Urothelium cell line (cell line): ENCODE measurements at places on chromosomes 12 and 14.

DNA sequence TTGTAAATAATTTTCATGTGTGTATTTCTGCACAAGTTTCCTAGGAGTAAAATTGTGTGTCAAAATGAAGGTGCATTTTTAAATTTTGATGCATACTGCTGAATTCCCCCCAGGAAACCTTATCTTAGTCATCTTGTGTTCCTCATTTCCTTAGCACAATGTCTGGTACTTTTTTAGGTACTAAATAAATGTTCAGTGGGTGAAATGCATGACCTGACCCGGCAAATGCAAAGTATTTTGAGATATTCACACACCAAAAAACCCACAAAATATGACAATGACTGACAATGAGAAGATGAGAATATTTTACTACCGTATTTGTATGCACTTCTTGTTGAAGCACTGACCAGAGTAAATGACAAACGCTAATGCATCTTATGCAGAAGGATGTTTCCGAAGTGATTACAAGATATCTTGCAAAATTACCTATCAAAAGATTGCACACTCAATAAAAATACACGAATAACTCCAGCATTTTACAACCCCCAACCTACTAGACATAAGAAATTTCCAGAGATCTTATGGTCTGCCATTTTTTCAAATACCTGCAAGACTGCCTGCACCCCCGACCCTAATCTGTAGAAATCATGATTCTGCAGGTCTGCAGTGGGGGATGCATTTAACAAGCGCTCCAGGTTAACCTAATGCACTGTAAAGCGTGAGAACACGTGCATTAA is 895 bp upstream of the PRKAB1 start:
- no peak for DNase-seq

DNA sequence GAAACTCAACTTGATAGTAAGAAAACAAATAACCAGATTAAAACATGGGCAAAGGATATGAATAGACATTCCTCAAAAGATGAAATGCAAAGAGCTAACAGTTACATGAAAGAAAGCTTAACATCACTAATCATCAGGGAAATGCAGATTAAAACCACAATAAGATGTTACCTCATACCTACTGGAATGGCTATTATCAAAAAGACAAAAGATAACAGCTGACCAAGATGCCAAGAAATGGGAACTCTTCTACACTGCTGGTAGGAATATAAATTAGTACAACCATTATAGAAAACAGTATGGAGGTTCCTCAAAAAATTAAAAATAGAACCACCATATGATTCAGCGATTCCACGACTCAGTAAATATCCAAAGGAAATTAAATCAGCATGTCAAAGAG is 18.8 kb downstream of the KCNH5 start:
- DNase-seq = no peak

GRCh38 chr14:54700717-54701116 is 133.8 kb downstream of the SAMD4A start:
- no peak for DNase-seq

DNA sequence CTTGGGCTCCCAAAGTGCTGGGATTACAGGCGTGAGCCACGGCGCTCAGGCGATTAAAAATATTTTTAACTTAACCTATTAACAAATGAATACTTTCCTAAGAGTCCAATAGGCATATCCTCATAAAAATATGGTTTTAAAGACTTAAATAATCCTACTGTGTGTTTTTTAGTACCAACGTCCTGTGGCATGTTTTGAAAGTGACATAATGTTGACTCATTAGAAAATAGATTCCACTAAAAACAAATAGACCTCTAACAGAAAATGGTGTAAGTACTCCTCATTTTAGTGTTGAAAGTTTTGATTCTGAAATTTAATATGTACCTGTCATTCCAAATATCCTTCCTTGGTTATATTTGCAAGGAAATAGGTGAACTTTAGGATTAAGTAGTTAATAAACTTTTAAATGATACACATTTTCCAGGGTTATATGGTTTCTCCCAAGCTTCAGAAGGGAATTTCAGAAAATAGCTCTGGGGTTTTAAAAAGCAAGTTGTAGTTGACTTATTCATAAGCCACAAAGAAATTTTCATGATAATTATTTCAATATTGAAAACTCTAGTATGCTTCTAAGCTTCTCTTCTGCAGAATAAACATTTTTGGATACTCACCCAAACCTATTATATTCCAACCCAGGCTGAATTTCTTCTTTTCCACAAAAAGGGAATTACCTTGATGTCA is 12.1 kb upstream of the LUM start:
- no peak for DNase-seq

DNA sequence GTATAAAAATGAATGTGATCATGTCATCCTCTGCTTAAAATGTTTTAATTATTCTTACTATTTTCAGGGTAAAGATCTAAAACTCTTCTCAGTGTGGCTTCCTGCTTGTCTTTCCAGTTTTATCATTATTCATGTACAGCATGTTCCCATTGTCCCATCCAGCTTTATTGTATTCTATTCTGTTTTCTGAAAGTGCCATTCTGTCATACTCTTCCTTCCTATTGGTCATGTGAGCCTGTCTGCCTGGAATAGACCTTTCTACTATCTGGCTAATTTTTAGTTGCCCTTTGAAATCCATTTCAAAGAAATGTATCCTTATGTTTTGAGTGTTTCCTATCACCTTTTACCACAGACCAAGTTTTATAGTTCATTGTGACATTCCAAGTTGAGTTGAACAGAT is 34.9 kb downstream of the PALS1 start:
- DNase-seq = no peak

DNA sequence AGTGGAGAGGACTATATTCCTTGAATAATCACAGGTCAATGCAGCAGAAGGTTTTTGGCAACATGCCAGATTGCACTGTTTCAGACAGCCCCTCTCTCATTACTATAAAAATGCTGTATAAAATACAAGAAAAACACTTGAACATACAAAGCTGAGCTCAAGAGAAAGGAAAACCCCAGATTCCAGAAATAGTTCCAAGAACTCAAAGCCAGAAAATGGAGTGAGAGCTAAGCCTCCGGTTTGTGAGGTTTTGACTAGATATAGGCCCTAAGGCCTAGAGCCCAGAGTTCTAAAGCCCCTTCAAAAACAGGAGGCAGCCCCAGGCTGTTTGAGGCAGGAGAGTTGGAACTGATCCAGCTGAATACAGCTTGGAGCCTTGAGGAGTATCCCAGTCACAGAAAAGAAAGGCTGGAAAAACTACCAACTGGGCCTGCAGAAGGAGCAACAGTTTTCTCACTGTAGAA is 29.4 kb upstream of the ACTN1 start:
- no peak for DNase-seq

DNA sequence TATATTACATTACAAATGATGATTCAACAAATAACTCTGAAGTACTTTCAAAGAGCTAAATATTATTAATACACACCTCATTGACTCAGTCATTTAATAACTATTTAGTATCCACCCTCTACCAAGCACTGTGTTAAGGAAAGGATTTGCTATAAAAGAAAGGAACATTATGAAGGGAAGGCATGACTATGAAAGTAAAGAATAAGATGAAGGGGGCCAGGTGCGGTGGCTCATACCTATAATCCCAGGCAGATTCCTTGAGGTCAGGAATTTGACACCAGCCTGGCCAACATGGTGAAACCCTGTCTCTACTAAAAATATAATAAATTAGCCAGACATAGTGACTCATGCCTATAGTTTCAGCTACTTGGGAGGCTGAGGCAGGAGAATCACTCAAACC is 107.9 kb downstream of the PLCZ1 start:
- DNase-seq = no peak

- no peak for DNase-seq
Observed at GRCh38 chr14:24262821-24263733, at the start of gene TGM1. TSS of gene TGM1 (minus strand) at chr14:24263177. CDS start at chr14:24262352, 825 bp downstream.

DNA sequence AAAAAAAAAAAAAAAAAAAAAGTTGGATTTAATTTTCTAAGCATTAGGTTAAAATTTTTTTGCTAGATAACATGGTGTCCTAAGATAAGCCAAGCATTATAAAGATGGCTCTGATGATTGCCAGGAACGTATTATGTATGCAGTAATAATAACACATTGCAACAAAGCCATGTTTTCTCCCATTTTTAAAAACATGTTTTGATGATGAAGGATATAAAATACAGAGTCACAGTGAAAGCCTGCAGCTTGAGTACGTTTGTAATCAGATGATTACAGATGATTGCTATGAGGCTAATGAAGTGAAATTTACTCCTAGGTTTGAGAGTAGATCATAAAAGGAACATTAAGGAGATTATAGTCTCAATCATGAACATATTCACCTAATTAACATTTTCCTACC is 13.3 kb upstream of the WDR89 start:
- DNase-seq = no peak

- peak; percentile 4 for DNase-seq
Observed at GRCh38 chr12:92136965-92137721, 8.5 kb downstream of the BTG1 start.

- no peak for DNase-seq
Observed at GRCh38 chr12:14326699-14327098, 38.8 kb upstream of the ATF7IP start.

DNA sequence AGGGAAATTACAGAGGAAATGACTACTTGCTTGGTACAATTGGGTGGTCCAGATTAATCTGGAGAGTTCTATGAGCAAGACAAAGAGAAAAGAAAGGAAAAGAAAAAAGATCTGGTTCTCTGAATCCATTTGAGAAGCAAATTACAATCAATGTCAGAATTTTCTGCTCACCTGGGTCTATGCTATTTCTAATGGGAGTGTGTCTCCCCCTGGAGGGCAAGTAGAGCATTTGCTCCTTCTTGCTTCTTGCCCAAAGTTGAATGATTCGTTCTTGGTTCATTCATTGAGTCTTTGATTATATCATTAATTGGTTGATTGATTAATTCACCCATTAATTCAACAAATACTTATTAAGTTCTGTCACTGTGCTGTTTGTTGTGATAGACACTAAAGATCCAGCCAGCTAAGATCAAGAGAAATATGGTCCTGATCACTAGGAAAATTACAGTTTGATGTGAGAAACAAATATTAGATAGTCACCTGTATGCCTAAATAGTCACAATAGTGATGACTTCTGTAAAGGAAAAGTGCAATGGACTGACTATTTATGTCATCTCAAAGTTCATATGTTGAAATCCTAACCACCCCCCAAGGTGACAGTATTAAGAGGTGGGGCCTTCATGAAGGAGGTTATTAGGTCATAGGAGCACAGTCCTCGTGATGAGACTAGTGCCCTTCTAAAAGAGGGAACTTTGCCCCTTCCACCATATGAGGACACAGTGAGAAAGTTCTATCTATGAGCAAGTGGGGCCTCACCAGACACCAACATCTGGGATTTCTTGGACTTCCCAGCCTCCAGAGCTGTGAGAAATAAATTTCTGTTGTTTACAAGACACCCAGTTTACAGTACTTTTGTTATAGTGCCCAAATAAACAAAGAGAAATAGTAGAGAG is 8.0 kb upstream of the ASB8 start:
- peak; percentile 53 for DNase-seq

DNA sequence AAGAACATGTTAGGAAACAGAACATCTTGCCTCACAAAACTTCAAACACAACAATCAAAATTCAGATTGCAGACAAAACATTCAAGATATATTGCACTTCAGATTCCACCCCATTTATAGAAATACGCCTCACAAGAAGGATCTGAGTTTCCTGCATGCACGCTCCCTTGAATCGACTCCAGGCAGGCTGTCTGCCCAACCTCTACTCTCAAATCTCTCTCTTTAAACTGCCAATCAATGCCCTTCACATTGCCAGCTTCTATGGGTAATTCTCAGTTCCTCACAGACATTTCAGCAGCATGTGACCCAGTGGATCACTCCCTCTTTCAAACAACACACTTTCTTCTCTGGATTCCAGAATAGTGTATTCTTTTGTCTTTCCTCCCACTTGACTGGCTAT is 184.1 kb downstream of the PRKD1 start:
- no peak for DNase-seq

- DNase-seq = no peak
Observed at GRCh38 chr12:76746516-76746915, 17.4 kb upstream of the ZDHHC17 start.

DNA sequence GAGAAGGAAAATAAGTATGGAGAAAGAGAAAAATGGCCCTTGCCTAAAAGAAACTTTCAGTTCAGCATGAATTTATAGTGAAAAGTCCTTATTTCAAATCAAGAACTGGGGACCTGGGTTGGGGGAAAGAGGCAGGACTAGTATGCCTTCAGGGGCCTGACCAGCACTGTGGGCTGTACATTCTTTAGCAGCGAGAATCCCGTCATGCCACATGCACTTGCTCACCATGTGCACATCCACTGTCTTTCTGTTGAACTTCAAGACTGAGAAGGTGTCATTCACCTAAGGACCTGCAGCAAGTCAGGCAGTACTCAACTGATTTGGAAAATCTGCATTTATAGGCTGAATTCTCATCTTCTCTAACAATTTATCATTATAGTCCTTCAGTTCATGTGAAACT is 50.2 kb downstream of the RAB35 start:
- no peak for DNase-seq

DNA sequence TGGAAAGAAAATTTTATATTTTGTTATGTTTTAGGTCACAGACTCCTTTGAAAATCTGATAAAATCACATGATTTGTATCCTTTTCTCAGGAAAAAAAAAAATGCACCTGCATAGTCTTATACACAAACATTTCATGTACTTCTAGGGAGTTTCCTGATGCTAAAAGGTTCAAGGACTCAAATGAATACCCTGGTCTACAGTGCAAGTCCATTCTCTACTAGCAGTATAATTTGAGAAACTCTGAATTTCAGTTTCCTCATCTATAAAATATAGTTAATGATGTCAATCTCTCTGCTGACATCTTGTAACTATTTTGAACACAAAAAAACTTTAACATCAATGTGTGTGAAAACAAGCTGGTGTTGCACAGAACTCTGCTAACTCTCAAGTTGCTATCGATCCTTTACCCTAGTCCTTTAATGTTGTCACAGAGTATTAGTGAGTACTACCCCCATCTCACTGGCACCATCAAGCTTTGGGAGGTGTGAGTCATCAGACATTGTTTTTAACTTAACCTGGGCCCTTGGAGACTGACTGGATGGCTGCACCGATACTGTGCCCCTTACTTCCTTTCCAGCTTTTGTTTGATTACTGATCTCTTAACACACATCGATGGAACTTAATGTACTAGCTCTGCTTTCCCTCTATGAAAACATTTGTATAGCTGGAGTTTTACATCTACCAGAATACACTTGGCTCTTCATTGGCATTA is 251.9 kb upstream of the SOX5 start:
- DNase-seq = peak; percentile 21

DNA sequence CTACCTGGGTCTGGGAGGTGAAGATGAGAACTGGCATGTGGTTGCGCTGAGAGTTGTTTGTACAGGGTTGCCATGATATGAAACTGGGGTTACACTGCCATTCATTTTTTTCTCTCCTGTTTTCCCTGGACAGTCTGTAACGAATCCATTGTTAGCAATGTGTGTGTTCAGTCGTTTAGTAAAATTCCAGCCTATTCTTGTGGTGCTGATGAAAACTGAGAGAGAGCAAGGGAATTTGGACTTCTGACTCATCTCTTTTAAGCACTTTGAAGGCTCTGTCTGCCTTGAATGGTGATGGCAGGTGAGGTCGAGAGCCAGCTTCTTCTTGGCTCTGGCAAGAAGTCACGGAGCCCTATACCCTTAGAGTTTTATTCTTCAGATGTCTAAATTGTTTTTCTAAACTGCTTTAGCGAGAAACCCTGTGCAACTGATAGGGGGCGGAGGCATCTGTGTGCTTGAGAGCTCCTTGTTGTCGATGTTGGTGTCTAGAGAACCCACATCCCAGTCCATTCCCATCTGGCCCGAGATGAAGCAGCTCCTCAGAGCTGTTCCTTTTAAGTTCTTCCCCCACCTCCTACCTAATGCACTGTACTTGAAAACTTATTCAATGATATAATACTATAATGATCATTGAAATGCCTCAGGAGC is 204.4 kb downstream of the TMX1 start:
- no peak for DNase-seq

GRCh38 chr12:90243211-90243610 is 534.6 kb upstream of the ATP2B1 start:
- DNase-seq = no peak

GRCh38 chr12:182381-182892 is 31.5 kb downstream of the SLC6A12 start:
- peak; percentile 82 for DNase-seq
